IMR-90 (cell line): ENCODE measurements at places on chromosomes 1 and 21.
A peak's percentile ranks its signal among the peaks of the same experiment; 100 is the strongest.

DNA sequence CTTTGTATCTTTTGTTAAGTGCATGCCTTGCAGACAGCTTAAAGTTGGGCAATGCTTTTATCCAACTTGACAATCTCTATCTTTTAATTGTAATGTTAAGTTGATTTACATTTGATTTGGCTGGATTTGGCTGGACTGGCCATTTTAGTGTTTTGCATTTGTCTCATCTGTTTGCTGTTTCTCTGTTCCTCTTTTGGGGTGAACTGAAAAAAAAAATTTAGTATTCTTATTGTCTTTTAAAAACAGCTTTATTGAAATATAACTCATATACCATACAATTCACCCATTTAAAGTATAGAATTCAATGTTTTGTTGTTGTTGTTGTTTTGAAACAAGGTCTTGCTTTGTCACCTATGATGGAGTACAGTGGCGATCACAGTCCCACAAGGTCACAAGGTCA, 34.4 kb downstream of the DIPK1A start:
- DNase-seq: no peak

GRCh38 chr1:168689726-168690602, 39.0 kb downstream of the DPT start:
- DNase-seq: no peak

DNA sequence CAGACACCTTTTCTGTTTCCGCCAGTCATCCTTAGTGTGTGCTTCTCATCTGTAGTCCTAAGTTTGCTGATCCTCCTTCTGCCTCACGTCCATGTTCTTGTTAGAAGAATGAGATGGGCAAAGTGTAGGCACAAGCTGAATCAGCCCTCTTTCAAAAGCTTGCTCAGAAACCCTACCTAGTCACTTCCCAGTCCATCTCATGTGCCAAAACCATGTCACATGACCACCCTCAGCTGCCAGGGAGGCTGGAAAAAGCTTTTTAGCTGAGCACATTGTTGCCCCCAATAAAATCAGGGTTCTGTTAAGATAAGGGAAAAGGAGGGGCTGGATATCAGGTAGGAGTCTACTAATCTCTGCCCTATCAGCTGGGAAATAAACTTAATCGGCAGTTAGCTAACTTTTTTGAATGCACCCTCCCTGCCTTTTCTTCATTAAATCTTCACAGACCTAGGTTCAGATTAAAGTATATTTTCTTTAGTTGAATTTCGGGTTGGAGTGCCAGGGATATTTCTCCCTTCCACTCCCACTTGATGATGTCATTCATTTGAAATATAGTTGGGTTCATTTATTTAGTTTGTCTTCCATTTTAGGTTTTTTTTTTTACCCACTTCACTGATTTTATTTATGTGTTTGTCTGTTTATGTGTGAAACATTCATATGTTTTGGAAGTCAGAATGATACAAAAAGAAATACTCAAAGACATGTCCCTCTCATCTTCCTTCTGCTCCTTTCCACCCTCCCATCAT, 129.2 kb downstream of the ROR1 start:
- DNase-seq: peak; percentile 29

DNA sequence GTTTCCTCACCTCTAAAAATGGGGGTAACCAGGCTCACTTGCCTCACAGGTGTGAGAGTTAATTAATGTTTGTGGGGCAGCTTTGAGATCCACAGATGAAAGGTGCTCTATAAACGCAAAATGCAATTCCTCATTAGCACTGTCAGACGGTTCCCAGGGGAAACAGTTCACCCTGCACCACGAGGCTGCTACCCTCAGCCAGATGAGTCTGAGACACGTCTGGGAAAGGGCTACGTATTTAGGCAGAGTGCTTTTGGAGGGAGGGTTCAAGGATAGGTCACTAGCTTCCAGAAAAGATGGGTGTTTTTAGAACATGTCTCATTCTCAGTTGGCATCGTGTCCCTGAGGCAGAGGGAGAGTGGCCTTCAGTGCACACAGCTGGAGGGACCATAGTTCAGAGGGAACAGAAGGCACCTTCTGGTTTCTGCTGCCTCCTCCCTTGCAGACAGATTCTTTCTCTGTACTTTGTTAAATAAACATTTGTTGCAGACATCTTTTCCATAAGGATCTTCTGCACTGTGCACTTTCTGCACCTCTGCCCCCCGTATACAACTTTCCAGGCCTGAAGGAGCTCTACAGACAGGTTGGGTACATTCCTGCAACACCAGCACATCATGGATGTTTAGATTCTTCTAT, 139.9 kb downstream of the CLIC6 start:
- peak; percentile 88 for DNase-seq

DNA sequence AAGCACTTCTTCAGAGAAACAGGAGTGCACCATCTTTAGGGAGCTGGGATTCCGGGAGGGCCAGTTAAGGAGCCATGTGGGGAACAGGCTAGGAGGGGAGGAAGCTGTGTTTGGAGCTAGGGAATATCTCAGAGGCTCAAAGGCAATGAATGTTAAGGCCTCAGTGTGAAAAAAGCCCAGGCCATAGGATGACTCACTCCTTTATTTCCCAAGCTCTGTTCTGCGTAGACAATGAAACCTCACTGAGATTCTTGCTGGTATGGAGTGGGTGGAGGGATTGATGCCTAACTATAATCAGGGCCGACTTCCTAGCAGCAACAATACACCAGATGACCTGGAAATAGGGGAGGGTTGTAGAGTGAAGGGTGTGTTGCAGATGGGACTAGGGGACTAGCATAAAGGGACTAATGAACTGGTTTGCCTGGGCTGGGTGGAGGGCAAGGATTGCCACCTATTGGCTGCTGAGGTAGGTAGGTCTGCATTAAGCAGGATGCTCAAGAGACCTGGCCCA, 2.1 kb downstream of the GNAT2 start:
- peak; percentile 97 for DNase-seq

GRCh38 chr1:53945183-53945432, 391 bp downstream of the IFT25 start:
- DNase-seq: no peak

- no peak for DNase-seq
Measured at GRCh38 chr1:61950418-61950817, 208.1 kb downstream of the PATJ start.

GRCh38 chr1:111214074-111214801, 13.3 kb upstream of the CHI3L2 start:
- DNase-seq: peak; percentile 13

GRCh38 chr1:48109390-48110013, 112.3 kb upstream of the TRABD2B start:
- peak; percentile 61 for DNase-seq

DNA sequence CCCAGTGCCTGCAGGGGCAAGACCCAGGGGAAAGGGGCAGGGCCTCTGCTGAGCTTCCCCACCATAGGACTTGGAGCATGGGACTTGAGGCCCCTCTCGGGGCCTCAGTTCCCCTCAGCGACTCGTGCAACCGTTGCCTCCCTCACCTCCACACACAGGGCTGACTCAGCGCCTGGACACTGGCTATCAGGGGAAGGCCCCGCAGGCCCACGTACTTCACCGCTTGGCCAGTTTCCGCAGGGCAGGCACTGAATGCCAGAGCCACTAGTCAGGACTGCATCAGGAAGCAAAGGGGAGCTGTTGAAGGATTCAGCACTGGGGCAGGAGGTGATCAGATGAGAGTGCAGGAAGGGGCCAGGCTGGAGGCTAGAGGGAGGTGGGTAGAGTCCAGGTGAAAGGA, 15.5 kb upstream of the FAM131C start:
- peak; percentile 86 for DNase-seq

DNA sequence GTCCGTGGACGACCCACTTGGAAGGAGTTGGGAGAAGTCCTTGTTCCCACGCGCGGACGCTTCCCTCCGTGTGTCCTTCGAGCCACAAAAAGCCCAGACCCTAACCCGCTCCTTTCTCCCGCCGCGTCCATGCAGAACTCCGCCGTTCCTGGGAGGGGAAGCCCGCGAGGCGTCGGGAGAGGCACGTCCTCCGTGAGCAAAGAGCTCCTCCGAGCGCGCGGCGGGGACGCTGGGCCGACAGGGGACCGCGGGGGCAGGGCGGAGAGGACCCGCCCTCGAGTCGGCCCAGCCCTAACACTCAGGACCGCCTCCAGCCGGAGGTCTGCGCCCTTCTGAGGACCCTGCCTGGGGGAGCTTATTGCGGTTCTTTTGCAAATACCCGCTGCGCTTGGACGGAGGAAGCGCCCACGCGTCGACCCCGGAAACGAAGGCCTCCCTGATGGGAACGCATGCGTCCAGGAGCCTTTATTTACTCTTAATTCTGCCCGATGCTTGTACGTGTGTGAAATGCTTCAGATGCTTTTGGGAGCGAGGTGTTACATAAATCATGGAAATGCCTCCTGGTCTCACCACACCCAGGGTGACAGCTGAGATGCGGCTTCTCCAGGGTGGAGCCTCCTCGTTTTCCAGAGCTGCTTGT, 32.4 kb downstream of the PRMT2 start:
- peak; percentile 17 for DNase-seq

DNA sequence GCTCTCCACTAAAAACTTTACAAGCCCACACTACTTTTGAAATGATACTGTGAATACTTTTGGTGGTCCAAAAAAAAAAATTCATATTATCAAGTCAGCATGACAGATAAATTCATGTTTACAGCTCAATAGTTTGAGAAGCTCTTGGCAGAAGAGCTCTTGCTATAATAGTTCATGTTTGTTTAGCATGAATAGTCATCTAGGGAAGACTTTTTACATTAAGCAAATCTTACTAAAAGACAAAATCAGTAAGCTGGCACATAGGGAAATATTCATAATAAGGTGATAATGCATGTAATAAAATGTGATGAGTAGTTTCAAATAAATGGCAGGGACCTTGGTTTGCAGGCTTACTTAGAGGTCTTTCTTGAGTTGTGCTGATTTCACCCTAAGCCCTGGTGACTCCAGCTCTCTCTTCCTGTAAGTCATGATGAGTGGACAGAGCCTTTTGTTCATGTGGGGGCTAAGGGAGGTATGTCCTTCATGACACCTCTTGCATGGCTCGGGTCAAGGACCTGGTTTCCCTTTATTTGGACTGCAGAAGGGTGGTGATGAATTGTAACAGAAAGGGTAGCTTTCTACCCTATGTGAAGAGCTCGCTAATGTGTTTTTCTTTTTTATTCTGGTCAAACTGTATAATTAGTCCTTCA, 166.7 kb downstream of the GABPA start:
- DNase-seq: peak; percentile 39

GRCh38 chr21:43605320-43606215, 53.7 kb downstream of the HSF2BP start:
- DNase-seq: no peak

DNA sequence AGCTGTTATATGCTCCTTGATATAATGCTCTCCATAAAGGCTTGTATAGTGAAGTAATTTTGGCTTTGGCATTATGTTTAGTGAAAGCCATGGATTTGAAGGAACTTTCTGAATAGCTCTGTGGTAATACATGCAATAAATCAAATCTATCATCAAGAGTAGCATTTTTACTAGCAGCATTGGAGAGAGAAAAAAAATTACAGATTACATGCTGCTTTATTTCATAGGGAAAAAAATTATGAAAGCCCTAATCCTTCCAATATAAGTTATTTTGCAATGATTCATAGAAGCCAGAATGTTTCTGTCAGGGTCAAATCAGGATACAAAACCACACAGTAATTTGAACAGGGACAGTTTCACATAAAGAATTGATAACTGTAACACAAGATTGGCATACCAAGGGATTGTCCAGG, 250.0 kb downstream of the SPATA17 start:
- no peak for DNase-seq

DNA sequence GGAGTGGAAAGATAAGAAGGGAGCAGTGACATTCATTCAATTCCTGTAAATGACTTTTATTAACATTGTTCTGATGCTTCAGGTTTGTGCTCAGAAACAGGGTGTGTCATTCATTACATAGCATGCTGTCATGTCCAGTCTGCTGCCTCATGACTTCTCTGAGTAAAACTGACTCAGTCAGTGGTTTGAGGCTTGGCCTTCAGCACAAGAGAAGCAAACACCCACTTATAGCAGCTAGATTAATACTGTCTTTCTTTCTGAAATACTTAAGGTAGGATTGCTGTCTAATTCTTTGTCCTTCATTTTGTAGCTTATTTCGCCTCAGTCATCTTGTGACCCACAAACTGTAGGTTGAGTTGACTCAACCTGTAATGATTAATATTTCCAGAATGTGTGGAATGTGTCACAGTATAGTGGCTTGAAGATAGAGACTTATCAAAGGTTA, 32.9 kb downstream of the RASAL2 start:
- DNase-seq: peak; percentile 95

DNA sequence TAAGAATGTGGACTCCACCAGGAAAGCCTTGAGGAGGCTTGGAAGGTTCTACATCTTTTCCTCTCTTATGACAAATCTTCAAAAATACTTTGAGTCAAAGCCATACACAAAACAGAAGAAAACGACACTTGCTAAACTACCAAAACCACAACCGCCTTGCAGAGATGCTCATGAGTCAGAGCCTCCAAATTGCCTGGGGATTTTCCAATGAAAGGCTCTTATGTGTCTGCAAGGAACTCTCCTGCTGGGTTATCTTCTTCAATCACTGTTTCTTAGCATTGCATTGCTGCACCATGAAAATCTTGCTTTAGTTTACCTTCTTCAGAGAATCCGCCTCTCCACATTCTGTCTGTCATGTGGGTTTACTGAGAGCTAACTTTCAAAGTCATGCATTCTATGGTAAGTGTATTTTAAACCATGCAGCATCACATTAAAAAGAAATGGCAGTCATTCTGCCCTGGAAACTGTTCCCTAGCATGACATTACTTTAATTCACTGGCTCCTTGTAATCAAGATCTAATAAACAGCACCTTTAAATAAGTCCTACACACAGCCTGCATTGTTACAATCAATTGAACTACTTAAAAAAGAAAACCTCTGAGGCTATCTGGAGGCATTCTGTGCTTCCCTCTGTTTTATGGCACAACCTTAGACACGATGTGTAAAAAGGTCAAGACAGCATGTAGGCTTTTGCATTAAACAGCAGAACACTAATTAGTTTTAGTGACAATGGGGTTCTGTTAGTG, 210.0 kb upstream of the FOXD3 start:
- DNase-seq: peak; percentile 31

GRCh38 chr1:176444286-176444685, 18.7 kb upstream of the PAPPA2 start:
- DNase-seq: no peak

DNA sequence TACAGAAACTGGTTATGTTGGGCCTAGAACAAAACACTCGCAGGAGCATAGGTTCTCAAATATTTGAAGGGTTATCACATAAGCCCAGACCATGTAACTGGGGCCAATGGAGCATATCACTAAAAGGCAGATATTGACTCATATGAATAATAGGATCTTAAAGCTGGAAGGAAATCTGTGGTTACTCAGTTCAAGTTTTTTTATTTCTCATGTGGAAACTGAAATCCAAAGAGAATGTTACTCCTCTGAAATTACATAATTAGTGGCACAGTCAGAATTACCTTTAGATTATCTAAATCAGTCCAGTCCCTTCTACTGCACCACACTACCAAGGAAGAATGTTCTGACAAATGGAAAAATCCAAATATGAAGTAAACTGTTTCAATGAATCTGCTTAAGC, 12.0 kb downstream of the SLAMF8 start:
- DNase-seq: no peak

GRCh38 chr1:243882276-243882675, 32.2 kb upstream of the AKT3 start:
- DNase-seq: peak; percentile 71
